ENCODE measurements at places on chromosomes 7 and 10. TPM values are rescaled to one million over a fixed set of nuclear protein-coding genes. Genes with fewer than 3 reads are reported as not detected.
A peak's percentile ranks its signal among the peaks of the same experiment; 100 is the strongest.

Gene GHRHR
- total RNA-seq = not detected

Gene ZMIZ2
- 134 TPM for total RNA-seq

Gene FRMD4A
- 0.69 TPM for total RNA-seq

Gene CPXM2
- not detected for total RNA-seq

Gene GNAT3
- total RNA-seq = not detected

Gene SCIN
- 0.17 TPM for total RNA-seq

GRCh38 chr7:2864204-2864985 is 20.3 kb upstream of the GNA12 start:
- no peak for ATAC-seq

DNA sequence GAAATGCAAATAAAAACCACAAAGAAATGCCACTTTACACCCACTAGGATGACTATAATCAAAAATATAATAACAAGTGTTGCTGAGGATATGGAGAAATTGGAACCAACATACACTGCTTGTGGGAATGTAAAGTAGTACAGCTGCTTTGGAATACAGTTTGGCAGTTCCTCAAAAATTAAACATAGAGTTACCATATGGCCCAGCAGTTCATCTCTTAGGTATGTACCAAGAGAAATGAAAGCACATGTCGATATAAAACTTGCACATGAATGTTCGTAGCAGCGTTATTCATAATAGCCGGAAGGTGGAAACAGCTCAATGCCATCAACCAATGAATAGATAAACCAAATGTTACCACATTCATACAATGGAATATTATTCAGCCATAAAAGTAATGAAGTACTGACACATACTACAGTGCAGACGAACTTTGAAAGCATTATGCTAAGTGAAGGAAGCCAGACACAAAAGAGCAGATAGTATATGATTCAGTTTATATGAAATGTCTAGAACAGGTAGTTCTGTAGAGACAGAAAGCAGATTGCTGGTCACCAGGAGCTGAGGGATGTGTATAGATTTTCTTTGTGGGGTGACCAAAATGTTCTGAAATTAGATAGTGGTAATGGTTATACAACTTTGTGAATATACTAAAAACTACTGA is 12.4 kb downstream of the BCAP29 start:
- ATAC-seq = no peak

DNA sequence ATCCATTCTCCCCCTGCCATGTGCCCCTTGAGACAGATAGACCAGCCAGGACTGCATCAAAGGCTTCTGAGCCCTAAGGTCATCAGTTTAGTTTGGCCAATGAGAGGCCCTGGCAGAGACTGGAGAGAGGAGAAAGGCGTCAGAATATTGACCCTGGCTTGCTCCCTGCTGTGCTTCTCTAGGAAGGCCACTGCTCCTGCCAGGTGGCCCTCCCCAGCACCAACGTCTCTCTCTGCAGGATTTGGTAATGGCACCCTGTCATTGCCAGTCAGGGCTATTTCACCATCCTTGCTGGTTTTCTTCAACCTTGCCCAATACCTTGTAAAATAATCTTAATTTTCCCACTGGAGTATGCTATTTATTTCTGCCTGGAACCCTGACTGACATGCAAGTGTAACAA is 38.8 kb upstream of the ZRANB1 start:
- ATAC-seq = no peak

- no peak for ATAC-seq
Measured at GRCh38 chr10:69901628-69902505, 100.2 kb downstream of the COL13A1 start.

GRCh38 chr10:62618576-62619412 is 185.7 kb upstream of the ADO start:
- ATAC-seq = no peak

GRCh38 chr7:98760201-98760651 is 109.6 kb downstream of the TMEM130 start:
- no peak for ATAC-seq

DNA sequence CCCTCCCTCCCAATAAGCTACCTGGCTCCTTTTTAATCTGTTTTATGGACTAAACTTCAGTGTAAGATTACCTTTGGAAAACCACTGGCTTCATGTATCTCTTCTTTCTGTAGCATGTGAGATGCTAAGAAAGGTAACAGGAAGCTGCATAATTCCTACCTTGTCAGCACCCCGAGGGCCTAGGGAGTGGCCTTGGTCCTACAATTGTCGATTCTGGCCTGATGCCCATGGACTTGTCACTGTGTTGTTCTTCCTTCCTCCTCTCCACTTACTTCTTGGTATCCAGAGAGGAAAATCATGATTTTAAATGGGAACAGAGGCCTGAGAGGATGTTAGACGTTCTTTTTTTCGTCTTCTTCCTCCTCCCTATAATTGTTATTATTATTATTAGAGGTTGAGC is 42.9 kb upstream of the PDZD8 start:
- ATAC-seq = no peak

- ATAC-seq = no peak
Measured at GRCh38 chr10:102007796-102008195, 48.2 kb downstream of the ARMH3 start.

GRCh38 chr7:12130609-12131008 is 80.5 kb upstream of the TMEM106B start:
- peak; percentile 74 for ATAC-seq

- no peak for ATAC-seq
Measured at GRCh38 chr10:102118867-102119266, 1.3 kb downstream of the LDB1 start.

DNA sequence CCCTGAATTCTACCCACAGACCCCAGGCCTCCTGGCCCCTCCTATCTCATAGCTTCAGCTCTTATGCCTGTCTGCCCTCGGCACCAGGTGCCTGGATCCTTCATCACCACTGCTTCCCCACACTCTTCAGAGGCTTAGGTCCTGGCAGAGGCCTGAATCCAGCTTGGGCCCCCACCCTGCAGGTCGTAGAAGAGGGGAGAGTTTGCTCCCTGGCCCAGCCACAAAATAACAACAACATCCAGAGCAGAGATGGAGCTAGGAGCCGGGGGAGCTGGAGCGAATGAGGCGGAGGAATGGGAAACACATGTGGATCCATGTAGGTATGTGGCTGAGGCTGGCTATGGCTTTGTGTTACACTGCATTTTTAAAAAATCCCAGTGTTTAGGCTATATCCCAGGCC is 7.8 kb upstream of the OPN4 start:
- ATAC-seq = no peak

- peak; percentile 100 for ATAC-seq
Measured at GRCh38 chr10:119341459-119342301, 134.3 kb downstream of the GRK5 start.

GRCh38 chr7:42590771-42591310 is 321.0 kb downstream of the C7orf25 start:
- no peak for ATAC-seq

DNA sequence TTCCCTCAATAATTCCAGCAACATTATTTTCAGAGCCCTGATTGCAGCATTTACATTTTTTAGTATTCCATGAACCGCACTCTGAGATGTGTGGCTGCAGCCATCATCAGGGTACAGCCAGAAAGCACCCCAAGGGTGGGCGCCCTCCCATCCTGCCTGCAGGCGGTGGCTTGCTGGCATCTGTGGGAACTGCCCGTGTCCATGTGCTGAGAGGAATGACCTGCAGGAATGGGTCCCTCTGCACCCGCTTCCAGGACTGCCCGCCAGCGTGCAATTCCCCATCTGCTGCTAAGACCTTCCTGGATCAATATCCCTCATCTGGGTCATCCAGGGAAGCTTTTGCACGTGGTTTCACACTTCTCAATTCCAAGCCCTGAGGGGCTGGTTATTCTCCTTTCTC is 32.8 kb upstream of the NUB1 start:
- no peak for ATAC-seq

DNA sequence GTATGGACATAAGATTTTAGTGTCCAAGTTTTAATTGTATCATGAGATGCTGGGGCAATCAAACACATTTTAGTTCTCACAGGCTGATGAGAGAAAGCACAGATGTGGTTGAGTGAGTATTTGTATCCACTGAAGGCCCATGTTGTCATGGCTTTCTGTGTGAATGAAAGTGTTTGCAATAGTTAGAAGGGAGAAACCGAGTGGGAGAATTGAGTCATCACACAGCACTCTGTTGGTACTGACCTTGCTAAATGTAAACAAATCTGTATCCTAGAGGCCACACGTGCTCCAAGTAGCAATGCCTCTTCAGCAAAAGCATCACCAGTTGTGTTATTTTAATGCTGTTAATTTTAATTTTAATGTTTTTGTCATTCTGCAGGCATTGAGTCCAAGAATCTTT is 121.2 kb downstream of the EMX2 start:
- peak; percentile 76 for ATAC-seq

- ATAC-seq = no peak
Measured at GRCh38 chr7:113331155-113331898, 213.0 kb upstream of the SMIM30 start.

GRCh38 chr7:68684246-68684839 is 913.9 kb upstream of the AUTS2 start:
- no peak for ATAC-seq

DNA sequence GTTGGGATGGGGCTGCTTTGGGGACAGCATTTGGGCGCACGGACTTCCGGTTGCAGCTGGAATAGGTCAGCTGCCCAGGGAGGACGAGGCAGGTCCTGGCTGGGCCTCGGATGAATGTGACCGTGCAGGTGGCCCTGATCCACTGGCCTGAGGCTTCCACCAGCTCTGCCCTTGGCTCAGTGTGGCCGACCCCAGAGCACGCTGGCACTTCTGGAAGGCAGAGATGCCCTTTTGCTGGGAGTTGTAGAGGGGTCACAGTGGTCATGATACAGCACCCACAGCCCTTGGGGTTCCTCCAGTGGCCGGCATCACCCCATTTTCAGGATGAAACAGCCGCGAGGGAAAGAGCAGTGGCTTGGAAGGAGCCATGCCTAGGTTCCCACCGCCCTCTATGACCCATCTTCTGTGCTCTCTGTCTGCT is 19.0 kb downstream of the ADCY1 start:
- ATAC-seq = no peak

- no peak for ATAC-seq
Measured at GRCh38 chr7:33771422-33771821, 133.9 kb upstream of the BMPER start.

Measured in activated T-helper 17 cell treated with anti-CD3 and anti-CD28 coated beads, Interleukin-2, amount 50 U/mL, for 72 hours (primary cell).